ENCODE measurements at places on chromosomes 3 and 15. TPM values are rescaled to one million over a fixed set of nuclear protein-coding genes. Genes with fewer than 3 reads are reported as not detected.

DNA sequence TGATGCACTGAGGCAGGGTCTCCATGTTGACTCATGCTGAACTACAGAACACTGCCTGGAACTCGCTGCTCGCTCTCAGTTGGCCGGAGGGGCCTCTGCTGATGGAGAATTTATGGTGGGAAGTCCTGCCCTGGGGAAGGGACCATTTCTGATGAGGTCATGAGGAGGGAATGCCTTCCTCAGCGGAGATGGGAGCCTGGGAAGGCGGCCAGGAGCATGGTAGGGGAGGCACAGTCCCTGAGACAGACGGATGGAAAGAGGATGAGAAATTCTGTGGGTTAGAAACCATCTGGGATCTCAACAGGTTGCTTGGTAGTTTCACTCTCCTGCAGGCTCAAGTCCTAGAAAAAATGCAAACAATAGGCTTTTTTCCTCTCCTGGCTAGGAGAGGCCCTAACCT is 56.8 kb upstream of the TPM1 start:
- peak overlapping the region; percentile 38 for H3K4me3 ChIP-seq
- no peaks in the 10 kb centered on the region for H3K36me3 ChIP-seq
- H3K4me1 ChIP-seq: peaks cover 48% of the 10 kb centered on the region
- H3K27me3 ChIP-seq: no peaks in the 10 kb centered on the region

DNA sequence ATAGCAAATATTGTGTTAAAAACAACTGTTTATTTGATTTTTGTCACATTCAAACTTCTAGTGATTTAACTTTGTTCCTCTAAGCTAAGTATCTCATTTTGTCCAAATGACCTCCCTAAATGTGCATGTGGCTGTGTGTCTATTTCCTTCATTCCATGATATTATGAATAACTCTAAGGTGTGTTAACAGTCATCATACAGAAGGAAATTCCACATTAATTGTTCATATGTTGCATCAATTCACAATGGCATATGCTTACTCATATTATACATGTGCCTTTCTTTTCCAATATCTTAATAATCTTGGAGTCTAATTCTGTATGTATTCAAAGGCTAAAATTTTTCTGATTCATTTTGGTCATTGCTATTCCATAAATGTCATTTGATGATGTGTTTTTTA is 186.4 kb downstream of the WDR72 start:
- H3K27ac ChIP-seq: no peak overlapping the region
- DNase-seq: no peak
- H3K4me3 ChIP-seq: no peak overlapping the region
- no peaks in the 10 kb centered on the region for H3K36me3 ChIP-seq

GRCh38 chr3:8500319-8500988 is 1.2 kb upstream of the LMCD1 start:
- H3K27me3 ChIP-seq: no peaks in the 10 kb centered on the region
- H3K4me1 ChIP-seq: peaks cover 56% of the 10 kb centered on the region
- H3K27ac ChIP-seq: peak overlapping the region; percentile 98
- H3K4me3 ChIP-seq: peak overlapping the region; percentile 88

DNA sequence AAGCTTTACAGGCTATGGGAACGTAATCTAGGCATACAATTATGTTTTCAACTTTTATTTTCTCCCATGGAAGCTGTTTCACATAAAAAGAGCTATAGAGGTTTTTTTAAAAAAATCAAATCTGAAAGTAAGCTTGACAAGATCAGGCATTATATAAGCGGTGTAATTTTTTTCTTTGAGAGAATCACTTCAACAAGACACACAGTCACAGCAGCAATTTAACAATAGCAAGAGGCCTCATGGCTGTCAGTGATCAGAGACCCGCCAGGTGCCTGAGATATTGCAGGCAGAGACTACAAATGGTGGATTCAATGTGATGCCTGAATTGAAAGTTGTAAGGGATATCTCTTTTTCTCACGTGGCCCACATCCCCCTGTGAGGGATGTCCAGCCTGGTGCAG is 270.5 kb upstream of the TBC1D5 start:
- H3K27ac ChIP-seq: no peak overlapping the region
- peaks cover 2% of the 10 kb centered on the region for H3K36me3 ChIP-seq
- peaks cover 2% of the 10 kb centered on the region for H3K27me3 ChIP-seq
- DNase-seq: no peak
- H3K4me1 ChIP-seq: no peaks in the 10 kb centered on the region

The FGF7 gene
- total RNA-seq: not detected

The LRRN1 gene
- 2.2 TPM for total RNA-seq

The TMED3 gene
- 182 TPM for total RNA-seq

The EPHA3 gene
- total RNA-seq: 0.87 TPM

Measured in chondrocyte (in vitro differentiated cells).